ENCODE measurements at places on chromosomes 7 and 10.

- DNase-seq, result no peak
These were observed 244.1 kb upstream of the DPP6 start for GRCh38 chr7:153808117-153808516.

GRCh38 chr7:3436112-3436511, 135.1 kb downstream of the SDK1 start:
- DNase-seq, result no peak

DNA sequence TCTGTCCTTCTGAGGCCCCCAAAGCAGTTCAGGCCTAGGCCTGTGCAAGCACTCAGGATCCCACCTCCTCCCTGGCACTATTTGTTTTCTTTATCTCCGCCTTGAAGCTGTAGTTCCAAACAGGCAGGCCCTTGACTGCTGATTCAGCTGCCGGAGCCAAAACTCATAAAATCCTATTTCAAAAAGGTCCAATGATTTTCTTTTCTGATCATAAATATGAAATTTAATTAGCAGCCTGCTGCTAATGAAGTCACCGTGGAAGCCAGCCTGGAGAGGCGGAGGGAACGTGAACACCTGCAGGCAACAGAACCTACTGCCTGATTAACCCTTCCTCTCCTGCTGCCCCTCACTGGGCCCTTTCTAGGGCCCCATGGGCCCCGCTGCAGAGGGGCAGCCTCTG, 60.1 kb downstream of the CARD11 start:
- no peak for DNase-seq

DNA sequence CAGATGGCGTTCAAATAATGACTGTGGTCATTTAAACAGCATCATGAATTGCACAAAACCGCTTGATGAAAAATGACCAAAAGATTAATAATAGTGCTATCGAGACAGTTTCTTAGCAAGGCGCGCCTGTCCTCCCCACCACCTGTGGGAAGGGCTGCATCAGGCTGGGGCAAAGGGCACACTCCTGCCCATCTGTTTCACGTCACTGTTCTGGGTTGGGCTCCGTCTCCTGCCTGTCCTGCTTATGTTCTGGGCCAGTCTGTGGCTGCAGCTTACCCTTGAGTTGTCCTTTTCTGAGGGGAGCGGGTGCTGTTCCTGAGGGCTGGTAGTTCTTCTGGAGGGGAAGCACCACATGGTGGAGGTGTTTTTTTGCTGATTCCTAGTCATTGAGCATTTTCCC, 13.3 kb downstream of the RBM17 start:
- no peak for DNase-seq

- DNase-seq, result no peak
These were observed 67.6 kb downstream of the FAM53B start for GRCh38 chr10:124676416-124677062.

- DNase-seq, result no peak
These were observed 598.3 kb upstream of the GHITM start for GRCh38 chr10:83541046-83541445.

DNA sequence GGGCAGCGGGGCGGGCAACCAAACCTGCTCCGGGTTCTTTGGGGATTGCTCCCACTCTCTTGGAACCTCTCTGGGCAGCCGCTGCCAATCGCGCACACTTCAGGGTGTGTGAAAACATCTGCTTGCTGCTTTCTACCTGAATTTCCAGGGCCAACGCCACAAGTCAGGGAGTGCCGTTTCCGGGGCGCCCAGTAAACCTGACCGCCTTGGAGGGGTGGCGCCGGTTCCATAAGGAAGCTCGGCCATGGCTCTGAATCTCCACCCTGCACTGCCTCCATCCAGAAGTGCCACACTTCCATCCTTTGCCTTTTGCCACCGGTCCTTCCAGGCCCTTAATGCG, 679 bp upstream of the AFAP1L2 start:
- no peak for DNase-seq

- no peak for DNase-seq
These were observed 68.6 kb upstream of the CACUL1 start for GRCh38 chr10:118823256-118823907.

DNA sequence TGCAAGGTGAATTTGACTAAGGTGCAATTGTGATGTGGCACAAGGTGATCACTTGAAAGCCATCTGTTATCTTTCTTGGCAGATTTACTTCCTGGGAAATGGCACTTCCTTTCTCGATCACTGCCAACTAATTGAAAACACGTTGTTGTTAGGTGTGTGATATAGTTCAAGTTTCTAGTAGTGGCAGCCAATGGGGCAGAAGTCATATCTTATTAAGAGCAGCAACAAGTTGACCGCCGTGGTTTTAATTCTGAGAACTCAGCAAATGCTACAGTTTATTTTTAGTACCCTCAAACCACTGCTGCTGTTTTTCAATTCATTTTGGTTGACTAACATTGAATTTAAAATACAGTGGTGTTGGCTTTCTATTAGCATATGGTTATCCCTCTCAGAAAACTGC, 1.6 kb downstream of the CHN2 start:
- no peak for DNase-seq

DNA sequence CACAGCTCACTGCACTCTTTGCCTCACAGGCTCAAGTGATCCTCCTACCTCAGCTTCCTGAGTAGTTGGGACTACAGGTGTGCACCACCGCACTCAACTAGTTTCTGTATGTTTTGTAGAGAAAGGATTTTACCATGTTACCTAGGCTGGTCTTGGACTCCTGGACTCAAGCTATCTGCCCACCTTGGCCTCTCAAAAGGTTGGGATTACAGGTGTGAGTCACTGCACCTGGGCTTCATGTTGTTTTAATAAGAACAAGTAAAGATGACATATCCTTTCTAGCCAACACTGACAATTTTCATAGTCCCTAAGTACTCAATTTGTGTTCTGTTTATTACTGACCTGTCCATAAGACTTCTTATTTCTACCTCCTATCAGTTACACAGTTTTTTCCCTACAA, 16.8 kb downstream of the SEMA3C start:
- DNase-seq, result no peak

GRCh38 chr7:109967406-109967805, 1123.5 kb upstream of the LRRN3 start:
- no peak for DNase-seq

DNA sequence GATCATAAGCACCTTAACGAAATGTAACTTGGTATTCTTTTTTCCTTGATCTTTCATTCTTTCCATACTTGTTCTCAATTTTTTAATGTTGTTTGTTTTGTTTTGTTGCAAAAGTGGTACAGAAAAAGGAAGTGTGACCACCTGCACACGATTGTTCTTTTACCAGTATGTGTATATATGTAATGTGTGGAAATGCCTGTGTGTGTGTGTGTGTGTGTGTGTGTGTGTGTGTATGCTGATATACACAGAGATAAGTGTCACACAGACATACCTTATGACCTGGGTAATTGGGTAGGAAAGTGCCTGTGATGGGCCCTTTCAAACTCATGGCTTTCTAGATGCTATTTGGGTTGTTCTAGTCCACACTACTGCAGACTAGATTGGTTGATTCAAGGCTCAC, 14.0 kb downstream of the INHBA start:
- DNase-seq, result no peak

GRCh38 chr7:68015978-68016532, 1019.4 kb downstream of the TYW1 start:
- no peak for DNase-seq

DNA sequence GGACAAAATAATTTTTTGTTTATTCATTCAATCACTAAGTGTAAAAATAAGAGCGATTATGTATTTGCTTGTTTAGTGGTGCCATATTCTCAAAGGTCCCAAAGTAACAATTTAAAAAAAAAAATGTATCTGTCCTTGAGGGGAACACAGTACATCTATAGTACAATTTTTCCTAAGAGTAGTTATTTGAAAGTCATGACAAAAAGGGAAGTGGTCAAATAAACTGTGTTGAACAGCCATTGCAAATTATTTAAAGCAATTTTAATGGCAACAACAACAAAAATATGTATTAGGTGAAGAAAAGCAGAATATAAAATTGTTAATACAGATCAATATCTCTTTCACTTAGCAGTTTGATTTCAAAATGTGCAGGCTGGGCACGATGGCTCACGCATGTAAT, 943.5 kb downstream of the CNTNAP2 start:
- DNase-seq, result no peak

DNA sequence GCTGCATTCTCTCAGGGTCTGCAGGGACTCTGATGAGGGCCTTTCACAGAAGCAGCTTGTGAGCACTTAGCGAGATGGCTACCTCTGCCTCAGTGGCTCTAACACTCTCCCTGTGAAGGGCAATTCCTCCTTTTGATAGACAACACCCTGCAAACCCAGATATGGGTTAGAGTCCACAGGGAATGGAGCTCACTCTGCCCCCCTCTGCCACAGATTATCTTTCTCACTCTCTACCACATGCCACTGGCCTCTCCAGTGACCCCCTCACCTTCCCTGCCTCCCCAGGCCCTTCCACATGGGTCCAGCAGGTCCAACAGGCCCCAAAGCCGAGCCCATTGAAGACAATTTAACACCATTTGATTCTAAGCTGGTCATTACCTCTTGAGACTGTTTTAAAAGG, 72.1 kb downstream of the CCDC3 start:
- DNase-seq, result no peak

GRCh38 chr10:133489816-133490588, 36.3 kb downstream of the SCART1 start:
- DNase-seq, result no peak

GRCh38 chr7:133819695-133820094, 307.4 kb upstream of the LRGUK start:
- DNase-seq, result no peak

Measured in neural progenitor cell (in vitro differentiated cells).